ENCODE measurements at places on chromosomes 1 and 21.
A peak's percentile ranks its signal among the peaks of the same experiment; 100 is the strongest.

DNA sequence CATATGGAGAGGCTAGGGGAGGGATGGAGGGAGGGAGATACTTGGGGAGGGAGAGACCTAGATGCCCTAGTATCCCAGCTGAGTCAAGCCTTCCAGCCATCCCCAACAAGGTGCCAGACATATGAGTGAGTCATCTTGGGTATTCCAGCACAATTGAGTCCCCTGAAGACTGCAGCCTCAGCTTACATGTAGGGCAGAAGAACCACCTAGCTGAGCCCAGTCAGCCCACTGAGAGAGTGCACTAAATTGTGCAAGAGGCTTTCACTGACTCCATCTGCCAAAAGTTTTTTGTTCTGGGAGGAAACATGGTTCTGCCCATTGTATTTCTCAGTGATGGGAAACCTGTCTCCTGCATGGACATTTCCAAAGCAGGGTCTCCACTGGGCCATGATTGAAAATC, 76.4 kb downstream of the FOXD2 start:
- no peak for DNase-seq

GRCh38 chr1:36944883-36945282, 89.4 kb downstream of the GRIK3 start:
- no peak for DNase-seq

DNA sequence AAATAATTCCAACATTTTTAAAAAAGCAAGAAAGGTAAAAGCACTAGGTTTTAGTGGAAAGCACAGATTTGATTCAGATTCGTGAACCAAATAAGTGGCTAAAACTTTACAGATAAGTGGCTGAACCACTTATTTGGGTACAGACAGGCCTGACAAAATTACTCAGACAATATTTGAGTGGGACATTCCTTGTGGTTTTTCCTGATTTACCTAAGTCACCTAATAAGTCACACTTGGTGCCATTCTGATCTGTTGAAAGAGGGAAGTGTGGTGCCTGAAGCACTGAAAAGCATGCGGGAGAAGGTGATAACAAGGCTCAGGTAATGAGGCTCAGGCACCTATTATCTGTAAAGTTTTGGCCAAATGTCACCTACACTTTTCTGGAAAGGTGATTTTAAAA, 81.6 kb upstream of the CD55 start:
- DNase-seq: no peak

- peak; percentile 80 for DNase-seq
Measured at GRCh38 chr1:226520640-226521355, 27.8 kb upstream of the STUM start.

- DNase-seq: no peak
Measured at GRCh38 chr1:54581621-54582035, 33.6 kb downstream of the ACOT11 start.

GRCh38 chr21:38439426-38439825, 58.9 kb downstream of the ERG start:
- no peak for DNase-seq

GRCh38 chr1:55168353-55168752, 46.8 kb downstream of the USP24 start:
- DNase-seq: peak; percentile 11

- DNase-seq: no peak
Measured at GRCh38 chr1:38256072-38256471, 209.5 kb upstream of the POU3F1 start.

GRCh38 chr1:154865442-154866256, 4.4 kb downstream of the KCNN3 start:
- no peak for DNase-seq

GRCh38 chr1:65817891-65818290, 25.2 kb downstream of the PDE4B start:
- no peak for DNase-seq

DNA sequence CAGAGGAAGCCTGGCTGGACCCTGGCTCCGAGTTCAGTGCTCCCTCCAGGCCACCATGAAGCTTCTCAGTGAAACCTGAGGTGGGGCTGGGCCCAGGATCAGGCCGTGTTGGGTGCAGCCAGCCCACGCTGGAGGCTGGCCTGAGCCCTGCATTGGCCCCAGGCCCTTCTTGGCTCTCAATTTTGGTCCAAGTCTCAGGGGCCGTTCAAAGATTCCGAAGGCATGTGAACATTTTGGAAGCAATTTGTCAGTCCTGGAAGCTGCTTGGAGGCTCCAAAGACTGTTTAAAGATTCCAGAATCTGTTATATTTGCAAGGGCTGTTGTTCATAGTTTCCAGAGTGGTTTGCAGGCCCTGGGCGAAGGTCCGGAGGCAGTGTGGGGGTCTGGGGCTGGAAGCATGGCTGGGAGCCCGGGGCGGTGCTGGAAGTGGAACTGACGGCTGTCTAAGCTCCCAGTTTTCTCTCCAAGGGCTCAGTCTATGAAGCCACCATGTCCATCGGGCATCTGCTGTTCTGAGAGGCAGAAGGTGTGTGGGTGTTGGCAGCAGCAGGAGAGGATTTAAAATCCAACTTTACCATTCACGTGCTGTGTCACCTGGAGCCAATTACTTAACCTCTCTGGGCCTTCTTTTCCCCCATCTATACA, 104.9 kb downstream of the EPHB2 start:
- DNase-seq: no peak
